ENCODE measurements at places on chromosomes 1 and 21.

DNA sequence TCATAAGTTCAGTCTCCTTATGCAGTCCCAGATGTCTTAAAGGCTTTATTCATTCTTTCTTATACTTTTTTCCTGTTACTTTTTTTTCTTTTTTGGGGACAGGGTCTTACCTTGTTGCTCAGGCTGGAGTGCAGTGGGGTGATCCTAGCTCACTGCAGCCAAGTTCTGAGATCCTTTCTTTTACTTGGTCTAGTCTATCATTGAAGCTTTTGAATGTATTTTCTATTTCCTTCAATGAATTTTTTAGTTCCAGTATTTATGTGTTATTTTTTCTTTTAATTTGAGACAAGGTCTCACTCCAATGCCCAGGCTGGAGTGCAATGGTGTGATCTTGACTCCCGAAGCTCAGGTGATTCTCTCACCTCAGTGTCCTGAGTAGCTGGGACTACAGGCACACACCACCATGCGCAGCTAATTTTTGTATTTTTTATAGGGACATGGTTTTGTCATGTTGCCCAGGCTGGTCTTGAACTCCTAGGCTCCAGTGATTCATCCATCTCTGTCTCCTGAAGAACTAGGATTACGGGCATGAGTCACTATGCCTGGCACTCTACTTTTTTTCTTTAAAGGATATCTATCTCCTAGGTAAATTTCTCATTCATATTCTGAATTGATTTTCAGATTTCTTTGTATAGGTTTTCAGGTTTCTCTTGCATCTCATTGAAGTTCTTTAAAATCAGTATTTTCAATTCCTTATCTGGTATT, 26.1 kb upstream of the GTF2B start:
- no peak for DNase-seq

GRCh38 chr21:44695184-44695583, 1.8 kb upstream of the KRTAP10-12 start:
- no peak for DNase-seq

DNA sequence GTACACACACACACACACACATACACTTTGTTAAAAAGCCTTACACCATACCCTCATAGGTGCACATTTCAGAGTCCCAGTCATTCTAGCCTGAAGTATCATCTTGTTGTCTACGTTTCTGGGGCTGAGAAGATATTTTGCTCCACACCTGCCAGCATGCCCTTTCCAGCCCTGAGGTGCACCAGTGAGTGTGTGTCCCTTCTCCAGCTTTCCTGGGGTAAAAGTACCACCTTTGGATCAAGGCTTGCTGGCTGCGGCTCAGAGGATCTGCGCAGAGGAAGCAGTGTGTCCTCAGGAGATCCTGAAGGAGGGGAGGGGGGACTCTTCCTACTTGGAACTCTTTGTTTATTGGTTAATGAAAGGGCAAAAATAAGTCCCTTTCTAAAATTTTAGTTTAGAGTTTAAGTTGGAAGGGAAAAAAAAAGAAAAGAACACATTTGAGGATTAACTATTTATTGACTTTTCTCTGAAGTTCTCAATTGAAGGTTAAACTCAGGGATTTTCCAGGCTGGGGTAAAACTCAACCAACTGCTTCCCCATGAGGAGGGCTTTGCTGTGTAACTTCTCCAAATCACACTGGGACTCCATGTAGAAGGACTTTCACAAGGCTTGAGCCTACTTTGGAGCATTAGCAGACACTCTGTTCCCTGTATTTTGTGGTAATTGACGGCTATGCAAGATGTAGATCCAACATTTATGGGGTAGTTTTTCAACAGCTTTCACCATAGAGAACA, 200.3 kb upstream of the SGIP1 start:
- DNase-seq, result peak; percentile 39

- DNase-seq, result no peak
These were observed 7.3 kb downstream of the C8B start for GRCh38 chr1:56958526-56958925.

DNA sequence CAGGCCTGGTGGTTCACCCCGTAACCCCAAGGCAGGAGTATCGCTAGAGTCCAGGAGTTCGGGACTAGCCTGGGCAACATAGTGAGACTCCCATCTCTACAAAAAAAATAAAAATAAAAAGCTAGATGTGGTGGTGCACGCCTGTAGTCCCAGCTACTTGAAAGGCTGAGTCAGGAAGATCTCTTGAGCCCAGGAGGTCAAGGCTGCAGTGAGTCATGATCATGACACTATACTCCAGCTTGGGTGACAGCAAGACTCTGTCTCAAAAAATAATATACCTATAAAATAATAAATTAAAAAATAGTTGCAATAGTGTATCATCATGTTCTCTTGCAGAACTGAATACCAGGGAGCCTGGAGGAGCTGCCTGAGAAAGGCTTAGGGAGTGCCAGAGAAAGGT, 19.9 kb upstream of the TMEM39B start:
- no peak for DNase-seq

GRCh38 chr1:182114627-182115023, 53.1 kb upstream of the ZNF648 start:
- no peak for DNase-seq

- DNase-seq, result no peak
These were observed 309.9 kb downstream of the ADGRL2 start for GRCh38 chr1:82110366-82111254.

- no peak for DNase-seq
These were observed 93.2 kb downstream of the TNFSF18 start for GRCh38 chr1:172957491-172957890.

GRCh38 chr21:32990666-32991065, 35.1 kb upstream of the OLIG2 start:
- DNase-seq, result no peak

DNA sequence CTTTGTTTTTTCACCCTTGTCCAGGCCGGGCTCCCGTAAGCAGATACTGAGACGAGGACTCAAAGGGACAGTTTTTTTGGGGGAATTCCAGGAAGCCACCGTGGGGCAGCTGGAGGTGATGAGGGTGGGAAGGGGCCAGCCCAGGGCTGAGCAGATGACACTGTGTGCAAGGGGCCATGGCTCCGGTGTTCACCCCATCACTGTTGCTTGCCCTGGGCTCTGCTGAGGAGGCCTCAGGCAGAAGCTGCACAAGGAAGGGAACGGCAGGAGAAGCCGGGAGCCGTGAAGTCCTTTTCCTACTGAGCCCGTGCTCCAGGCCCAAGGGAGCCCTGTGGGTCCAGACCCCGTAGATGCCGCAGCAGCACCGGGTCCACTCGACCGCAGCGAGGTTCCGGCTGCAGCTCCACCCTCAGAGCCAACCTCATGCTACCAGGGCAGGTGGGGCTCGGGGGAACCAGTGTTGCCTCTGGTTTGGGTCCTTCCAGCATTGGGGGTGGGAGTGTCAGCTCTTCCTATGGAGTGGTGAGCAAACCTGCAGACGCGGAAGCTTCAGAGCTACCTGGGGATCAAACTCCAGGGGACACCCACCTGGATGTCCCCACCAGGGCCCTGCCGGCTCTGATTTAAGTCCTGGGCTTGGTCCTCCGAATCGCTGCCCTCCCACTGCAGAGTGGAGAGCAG, 4.3 kb upstream of the CALML6 start:
- DNase-seq, result no peak

DNA sequence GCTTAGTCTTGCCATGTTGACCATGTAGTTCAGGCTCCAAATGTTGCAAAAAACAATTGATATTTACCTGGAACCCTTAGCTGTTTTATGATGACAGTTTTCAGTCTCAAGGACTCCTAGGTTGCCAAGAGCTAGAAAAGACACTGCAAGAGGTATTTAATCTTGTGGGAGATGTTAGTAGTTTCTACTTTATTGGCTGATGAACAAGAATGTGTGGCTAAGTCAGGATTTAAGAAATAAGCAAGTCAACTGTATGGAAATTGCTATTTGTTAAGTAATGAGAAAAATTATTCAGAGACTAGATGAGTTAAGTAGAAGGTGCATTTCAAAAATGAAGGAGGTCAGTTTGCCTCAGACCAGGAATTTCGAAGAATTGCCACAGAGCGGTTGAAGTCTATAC, 639.7 kb upstream of the USP24 start:
- no peak for DNase-seq

DNA sequence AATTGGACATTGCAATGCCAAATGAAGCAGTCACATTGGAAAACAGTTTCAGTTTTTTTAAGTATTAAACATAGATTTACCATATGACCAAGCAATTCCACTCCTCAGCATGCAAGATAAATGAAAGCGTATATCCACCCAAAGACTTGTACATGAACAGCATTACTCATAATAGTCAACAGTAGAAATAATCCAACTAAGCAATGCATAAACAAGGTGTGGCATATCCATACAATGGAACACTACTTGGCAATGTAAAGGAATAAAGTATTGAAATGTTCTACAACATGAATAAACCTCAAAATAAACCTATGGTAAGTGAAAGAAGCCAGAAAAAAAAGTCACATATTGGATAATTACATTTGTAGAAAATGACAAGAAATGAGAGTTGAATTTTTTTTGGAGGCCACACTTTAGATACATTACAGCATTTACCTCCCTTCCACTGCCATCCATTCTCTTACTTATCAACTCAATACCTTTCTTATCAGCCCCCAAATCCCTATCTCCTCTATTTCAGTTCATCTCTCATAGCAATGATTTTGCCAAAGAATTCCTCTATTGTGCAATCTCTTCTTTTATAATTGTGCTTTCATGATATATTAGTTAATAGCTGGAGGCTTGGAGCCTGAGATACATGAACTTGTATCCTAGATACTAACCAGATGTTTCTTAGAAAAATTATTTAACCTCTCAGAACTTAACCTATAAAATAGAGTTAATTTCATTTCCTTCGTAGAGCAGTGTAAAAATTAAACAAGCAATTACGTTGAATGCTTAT, 414.2 kb upstream of the C1orf87 start:
- no peak for DNase-seq

- DNase-seq, result no peak
These were observed 326.4 kb upstream of the LYPLAL1 start for GRCh38 chr1:218847089-218847768.

- DNase-seq, result no peak
These were observed 817.9 kb upstream of the NEGR1 start for GRCh38 chr1:73100216-73100615.

- DNase-seq, result no peak
These were observed 43.4 kb downstream of the TMEM51 start for GRCh38 chr1:15196807-15197530.

DNA sequence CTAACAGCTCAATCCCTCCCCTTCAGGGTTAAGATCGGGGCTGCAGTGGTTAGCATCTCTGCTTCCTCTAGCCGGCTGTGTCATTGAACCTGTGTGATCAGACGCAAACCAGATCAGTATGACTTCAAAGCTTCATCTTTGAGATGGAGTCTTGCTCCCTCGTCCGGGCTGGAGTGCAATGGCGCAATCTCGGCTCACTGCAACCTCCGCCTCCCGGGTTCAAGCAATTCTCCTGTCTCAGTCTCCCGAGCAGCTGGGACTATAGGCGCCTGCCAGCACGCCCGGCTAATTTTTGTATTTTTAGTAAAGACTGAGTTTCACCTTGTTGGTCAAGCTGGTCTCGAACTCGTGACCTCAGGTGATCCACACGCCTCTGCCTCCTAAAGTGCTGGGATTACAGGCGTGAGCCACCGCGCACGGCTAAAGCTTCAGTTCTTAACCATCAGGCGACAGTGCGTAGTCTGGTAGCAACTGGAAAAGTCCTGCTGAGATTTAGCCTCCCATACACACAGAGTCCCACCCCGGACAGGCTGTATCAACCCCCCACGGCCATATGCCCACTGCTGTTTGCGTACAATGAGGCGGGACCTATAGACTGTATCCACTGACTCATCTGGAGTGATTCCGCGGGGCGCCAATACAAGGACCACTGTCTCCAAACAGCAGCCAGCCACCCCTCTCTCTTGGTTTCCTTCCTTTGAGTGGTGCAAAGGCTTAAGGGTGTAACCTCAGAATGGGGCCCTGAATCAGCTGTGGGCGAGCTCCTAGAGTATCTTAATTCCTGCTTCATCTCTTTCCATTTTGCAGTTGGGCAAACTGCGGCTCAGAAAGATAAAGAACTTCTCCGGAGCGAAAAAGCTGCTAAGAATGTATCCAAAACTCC, 23.3 kb downstream of the CELA3A start:
- DNase-seq, result peak; percentile 86

DNA sequence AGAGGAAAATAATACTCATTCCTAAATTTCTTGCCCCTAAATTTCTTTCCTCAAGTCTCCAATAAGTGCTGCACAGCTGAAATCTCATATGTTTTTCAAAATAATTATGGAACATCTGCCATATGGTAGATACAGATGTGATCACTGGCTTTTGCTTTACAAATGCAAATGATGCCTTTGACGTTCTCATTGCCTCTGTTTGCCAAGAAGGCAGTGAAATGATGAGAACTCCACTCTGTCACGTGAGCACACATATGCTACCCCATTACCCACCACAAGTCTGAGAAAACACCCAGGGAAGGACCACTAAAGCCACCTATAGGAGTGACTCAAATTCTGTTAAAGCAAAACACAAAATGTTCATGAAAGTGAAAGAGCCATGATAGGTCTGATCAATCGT, 43.9 kb downstream of the DSCAM start:
- no peak for DNase-seq

DNA sequence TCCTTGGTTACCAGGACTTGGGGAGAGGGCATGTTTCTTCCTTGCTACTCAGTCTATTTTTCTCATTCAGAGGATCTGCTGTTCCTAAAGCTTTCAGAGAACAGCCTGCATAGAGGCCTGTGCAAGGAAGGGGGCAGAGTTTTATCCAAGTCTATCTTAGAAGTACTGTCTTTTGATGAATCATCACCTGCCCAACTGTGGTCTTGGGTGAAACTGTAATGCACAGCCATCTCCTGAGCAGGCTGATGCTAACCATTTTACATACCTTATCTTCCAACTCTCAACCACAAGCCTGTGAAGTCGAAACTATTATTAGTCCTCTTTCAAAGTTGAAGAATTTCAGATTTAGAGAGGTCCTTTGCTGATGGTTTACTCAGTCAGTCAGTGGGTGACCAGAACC, 368.0 kb downstream of the HHAT start:
- no peak for DNase-seq

- DNase-seq, result no peak
These were observed 33.8 kb upstream of the EYA3 start for GRCh38 chr1:28122183-28122582.

- DNase-seq, result no peak
These were observed 26.2 kb upstream of the MCOLN3 start for GRCh38 chr1:85074365-85074964.

- DNase-seq, result no peak
These were observed 57.0 kb downstream of the HLCS start for GRCh38 chr21:36909423-36909822.

DNA sequence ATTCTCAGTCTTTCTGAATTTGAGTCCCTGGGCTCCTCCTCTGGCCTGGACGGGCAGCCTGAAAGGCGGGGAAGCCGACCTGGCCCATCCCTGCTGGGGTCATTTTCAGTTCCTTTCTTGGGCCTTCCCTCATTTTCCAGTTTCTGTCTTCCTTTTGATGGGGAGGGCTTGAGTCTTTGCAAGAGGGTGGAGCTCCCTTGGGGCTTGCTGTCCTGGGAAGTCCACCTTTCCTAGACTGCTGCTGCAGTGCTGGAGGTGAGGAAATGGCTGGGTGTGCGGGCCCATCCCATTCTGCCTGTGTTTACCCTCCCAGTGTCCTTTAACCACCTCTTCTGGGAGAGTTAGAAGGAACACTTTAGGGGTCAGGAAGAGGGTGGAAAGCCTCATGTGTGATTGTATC, 40.4 kb upstream of the SYNC start:
- DNase-seq, result no peak

- DNase-seq, result no peak
These were observed 87.6 kb upstream of the VAMP3 start for GRCh38 chr1:7683521-7683920.

- peak; percentile 28 for DNase-seq
These were observed 16.9 kb upstream of the EFCAB14 start for GRCh38 chr1:46735708-46736324.

- no peak for DNase-seq
These were observed 160.5 kb downstream of the RASAL2 start for GRCh38 chr1:178254433-178254832.
